ENCODE measurements at places on chromosomes 7 and 10. TPM values are rescaled to one million over a fixed set of nuclear protein-coding genes. Genes with fewer than 3 reads are reported as not detected.

- no peak for DNase-seq
Measured at GRCh38 chr7:42208572-42208971, 28.4 kb downstream of the GLI3 start.

DNA sequence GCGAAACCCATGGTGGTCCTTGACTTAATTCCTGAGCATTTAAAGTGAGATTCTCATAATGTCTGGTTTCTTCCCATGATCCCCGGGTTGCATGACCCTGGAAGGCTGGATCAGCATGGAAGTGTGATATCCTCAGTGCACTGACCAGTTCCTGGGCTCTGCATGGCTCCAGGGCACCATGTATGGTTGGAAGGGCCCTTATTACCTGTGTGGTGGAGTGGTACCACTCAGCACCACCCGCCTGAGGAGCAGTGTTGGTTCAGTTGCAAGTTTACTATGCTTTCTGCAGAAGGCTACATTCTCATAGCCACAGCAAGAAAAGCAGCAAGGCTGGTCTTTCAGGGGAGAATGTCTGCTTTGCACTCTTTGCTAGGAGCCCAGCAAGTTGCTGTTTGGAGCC lies 325.7 kb upstream of the MKI67 start:
- no peak for DNase-seq

DNA sequence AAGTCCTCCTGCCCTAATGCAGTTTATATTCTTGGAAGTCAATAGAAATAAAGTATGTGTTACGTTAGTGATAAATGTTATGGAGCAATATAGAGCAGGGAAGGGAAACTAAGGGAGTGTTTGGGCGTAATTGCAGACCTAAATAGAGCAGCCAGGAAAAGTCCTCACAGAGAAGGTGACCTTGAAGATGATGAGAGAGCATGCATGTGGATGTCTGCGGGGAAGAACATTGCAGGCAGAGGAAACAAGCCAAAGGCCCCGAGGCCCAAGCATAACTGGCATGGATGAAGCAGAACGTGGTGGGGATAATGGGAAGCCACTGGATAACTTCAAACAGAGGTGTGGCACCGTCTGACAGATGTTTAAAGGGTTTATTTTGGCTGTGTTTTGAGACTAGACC lies 12.5 kb downstream of the ADD3 start:
- DNase-seq, result no peak

GRCh38 chr10:74096777-74097176 lies 53.9 kb downstream of the AP3M1 start:
- DNase-seq, result no peak

GRCh38 chr10:98899018-98899417 lies 336.6 kb downstream of the HPSE2 start:
- no peak for DNase-seq

DNA sequence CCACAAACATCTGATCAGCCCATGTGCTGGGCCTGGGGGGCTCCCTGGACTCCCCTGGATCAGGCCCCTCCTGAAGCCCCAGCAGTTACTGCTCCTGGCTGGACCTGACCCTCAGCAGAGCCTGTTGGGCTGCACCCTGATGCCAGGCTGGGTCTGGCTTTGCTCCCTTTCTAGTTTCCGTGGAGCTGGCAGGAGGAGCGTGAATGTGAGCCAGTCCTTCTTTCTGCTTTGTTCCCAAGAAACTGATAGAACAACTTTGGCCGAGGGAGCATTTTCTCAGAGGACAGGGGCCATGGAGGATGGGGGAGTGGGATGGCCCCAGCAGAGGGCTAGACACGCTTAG lies 128.2 kb downstream of the NEURL1 start:
- DNase-seq, result no peak

DNA sequence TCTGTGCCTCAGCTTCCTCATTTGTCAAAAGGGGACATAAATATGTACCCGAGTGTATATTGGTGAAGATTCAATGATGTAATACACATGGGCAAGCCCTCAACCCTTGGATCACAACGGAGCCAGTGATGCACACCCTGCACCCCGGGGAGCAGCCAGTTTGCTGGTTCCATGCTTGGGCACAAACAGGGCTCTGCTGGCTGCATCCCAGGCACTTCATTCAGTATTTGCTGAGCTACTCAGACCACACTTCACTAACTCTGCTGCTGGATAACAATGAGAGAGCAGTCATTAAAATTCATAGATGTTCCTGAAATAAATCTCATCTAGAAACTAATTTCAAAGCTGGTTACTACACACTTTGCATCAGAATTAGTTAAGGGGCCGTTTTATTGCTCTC lies 72.0 kb downstream of the SCRN1 start:
- no peak for DNase-seq

- no peak for DNase-seq
Measured at GRCh38 chr7:96080027-96080426, 241.9 kb downstream of the SLC25A13 start.

DNA sequence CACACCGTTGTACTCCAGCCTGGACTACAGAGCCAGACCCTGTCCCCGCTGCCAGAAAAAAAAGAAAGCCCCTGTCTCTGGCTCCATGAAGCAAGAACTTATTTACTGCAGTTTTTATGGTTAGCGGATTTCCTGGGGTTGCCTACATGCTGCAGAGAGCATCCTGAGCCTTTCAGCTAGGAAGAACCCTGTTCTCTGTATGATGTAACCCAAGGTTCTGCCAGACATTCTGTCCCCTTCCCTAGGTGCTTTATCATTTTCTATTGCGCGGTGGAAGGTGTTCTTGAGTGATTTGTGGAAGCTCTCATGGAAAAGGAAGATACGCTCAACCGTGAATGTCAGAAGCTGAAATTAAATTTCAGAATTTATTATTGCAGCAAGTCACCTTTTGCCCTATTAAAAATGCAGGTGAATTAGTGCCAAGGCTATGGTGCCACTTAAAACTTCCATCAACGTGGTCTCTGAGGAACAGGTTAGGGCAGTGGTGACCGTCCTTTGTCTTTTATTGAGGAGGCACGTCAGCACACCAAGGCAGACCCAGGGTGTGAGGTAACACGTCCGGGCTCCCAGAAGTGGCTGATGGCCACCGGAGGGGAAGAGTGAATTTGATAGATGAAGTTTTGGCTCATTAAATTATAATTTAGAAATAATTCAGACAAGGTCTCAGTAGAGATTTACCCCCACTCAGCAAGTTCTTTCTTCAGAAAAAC lies 273.1 kb downstream of the PHTF2 start:
- DNase-seq, result no peak

DNA sequence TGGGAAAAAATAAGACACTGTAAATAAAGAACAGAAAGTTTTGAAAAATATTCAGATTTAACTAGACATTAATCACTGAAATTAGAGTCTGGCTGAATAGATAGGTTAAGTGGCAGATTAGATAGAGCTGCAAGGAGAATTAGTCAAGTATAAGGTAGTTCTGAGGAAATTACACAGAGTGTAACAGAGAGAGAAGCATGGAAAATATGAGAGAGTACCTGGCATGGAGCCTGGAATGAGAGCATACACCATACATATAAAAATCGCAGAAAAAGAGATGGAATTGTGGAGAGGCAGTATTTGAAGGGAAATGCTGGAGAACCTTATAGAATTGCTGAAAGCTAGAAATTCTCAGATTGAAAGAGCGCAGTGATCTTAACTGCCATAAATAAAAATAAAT lies 46.9 kb downstream of the ZNRF2 start:
- DNase-seq, result no peak

- DNase-seq, result no peak
Measured at GRCh38 chr10:3290550-3290949, 118.0 kb upstream of the PITRM1 start.

GRCh38 chr10:121614613-121615434 lies 16.6 kb upstream of the FGFR2 start:
- no peak for DNase-seq

Gene FOXI2
- polyA plus RNA-seq, result not detected

Gene GATA3
- polyA plus RNA-seq, result 4.0 TPM

Gene KIAA1217
- 12.6 TPM for polyA plus RNA-seq

Gene METTL27
- polyA plus RNA-seq, result 0.90 TPM

Gene C7orf33
- not detected for polyA plus RNA-seq

Data from keratinocyte (primary cell).